B cell (primary cell): ENCODE measurements at places on chromosomes 1 and 21. TPM values are rescaled to one million over a fixed set of nuclear protein-coding genes. Genes with fewer than 3 reads are reported as not detected.

GRCh38 chr1:241186716-241187115, 170.3 kb downstream of the RGS7 start:
- no peak for DNase-seq

GRCh38 chr21:41357546-41357945, 4.3 kb upstream of the MX2 start:
- no peak for DNase-seq

GRCh38 chr1:232577772-232578171, 52.2 kb downstream of the SIPA1L2 start:
- no peak for DNase-seq

DNA sequence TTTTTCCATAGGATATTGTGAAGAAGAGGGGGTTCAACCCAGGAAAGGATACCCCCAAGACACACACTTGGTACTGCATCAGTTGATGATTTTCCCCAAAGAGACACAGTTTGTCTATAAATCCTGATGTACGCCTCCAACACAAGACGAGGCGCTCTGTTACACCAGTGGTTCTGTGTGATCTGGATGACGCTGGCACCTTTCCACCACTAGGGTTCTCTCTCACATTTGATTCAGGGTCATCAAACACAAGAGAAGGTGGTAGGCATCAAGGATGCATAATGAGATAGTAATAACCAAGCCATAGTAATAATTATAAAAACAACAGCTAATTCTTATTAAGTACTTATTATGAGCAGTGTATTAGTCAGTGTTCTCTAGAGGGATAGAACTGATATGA, 508.8 kb upstream of the ZP4 start:
- DNase-seq: no peak

- DNase-seq: peak; percentile 92
Measured at GRCh38 chr21:15729674-15730483, at the start of gene USP25. Gene USP25 (plus strand): TSS chr21:15729982. CDS start chr21:15730394, 412 bp downstream.

- no peak for DNase-seq
Measured at GRCh38 chr1:108316545-108316944, 72.7 kb upstream of the NBPF4 start.

EIF3I gene
- 130 and 153 TPM in 2 replicates for polyA plus RNA-seq

COL8A2 gene
- not detected in 2 replicates for polyA plus RNA-seq

BARHL2 gene
- polyA plus RNA-seq: not detected in 2 replicates

LCE1F gene
- polyA plus RNA-seq: not detected in 2 replicates

SAMD11 gene
- polyA plus RNA-seq: not detected in 2 replicates

HCRTR1 gene
- not detected in 2 replicates for polyA plus RNA-seq
